ENCODE measurements at places on chromosomes 1 and 21. TPM values are rescaled to one million over a fixed set of nuclear protein-coding genes. Genes with fewer than 3 reads are reported as not detected.
A peak's percentile ranks its signal among the peaks of the same experiment; 100 is the strongest.

FCRL6 gene
- total RNA-seq, result not detected

SLC22A15 gene
- total RNA-seq, result 4.7 TPM

MEF2D gene
- 7.0 TPM for total RNA-seq

CD34 gene
- 0.44 TPM for total RNA-seq

AVPR1B gene
- not detected for total RNA-seq

LORICRIN gene
- total RNA-seq, result not detected

OR2T2 gene
- not detected for total RNA-seq

SLC45A1 gene
- total RNA-seq, result 2.5 TPM

OR2L2 gene
- not detected for total RNA-seq

LCE1F gene
- total RNA-seq, result not detected

HNRNPCL4 gene
- total RNA-seq, result not detected

- DNase-seq, result no peak
Measured at GRCh38 chr1:53893999-53894636, at the start of gene DIO1. DIO1 (plus strand) TSS chr1:53894187; CDS start chr1:53894211, 24 bp downstream.

DNA sequence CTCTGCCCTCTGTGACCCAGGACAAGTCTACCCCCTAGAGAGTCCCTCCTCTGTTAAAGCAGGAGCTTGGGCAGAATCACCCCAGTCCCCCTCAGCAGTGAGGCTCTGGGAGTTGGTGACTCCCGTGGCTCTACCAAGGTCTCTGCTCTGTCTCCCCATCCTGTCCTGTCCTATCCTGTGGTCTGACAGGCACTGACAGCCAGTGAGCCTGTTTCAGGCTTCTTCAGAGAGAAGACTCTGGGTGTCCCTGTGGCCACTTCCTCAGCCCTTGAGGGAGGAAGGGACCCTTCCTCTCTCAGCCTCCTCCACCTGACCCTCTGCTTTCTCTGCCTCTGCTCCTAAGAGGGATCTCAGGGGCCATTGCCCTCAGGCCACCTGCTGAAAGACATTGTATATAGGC lies 148.7 kb downstream of the FCRL5 start:
- no peak for DNase-seq

DNA sequence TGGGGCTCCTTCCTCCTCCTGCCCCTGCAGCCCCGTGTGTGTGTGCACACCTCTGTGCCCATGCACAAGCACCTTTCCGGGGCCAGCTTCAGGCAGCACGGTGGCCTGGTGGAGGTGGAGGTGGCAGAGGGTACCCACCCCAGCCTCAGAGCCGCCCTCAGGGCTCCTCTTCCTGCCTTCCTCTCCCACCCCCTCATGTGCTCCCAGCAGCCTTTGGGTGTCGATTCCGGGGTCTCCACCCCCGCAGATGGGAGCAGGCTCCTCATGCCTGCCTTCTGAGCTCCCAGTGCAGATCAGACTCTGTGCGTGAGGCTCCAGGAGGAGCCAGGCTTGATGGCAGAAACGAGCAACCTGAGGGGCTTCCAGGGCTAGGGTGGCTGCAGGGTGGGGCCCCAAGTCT lies 29.2 kb upstream of the PLCH2 start:
- DNase-seq, result no peak

- no peak for DNase-seq
Measured at GRCh38 chr1:82062206-82062605, 261.5 kb downstream of the ADGRL2 start.

DNA sequence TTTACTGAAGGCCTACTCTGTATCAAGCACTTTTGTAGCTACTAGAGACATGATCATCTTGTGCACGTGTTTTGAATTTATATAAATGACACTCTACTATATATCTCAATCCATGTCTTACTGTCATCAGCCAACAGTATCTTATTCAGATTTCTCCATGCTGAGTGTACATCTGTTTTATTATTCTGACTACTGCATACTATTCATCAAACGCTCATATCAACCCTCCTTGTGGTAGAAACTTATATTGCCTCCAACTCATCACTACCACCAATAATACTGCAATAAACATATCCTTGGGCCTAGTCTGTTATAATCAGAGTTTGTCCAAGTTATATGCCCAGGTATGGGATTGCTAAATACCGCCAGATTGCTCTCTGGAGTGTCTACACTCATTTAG lies 81.6 kb upstream of the IRF2BP2 start:
- peak; percentile 18 for DNase-seq

DNA sequence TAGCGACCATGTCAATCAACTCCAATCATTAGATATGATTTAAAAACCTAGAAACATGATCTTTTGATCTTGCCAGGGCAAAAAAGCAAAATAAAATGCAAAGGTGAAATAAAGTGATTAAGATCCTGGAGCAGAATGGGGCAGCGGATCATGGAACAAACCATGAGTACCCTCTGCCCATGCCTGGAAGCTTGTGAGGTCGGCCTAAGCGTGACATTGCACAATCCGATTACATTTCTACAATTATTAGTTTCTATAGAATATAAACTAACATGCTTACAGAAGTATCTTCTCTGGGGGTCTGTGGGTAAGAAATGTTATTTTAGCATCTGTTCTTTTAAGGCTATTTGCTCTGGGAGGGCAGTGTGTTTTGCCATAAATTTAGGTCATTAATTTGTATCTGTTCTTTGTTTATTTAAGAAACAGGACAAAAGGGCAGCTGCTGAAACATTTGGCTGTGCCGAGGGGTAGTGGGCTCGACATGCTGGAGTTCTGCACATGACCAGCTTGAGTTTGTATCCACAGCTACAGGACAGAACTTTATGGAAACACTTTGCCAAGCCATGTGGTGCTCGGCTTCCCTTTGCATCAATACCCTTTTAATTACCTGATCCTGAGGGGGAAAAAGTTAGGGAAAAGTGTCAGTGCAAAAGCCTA lies 55.9 kb downstream of the ZBTB18 start:
- DNase-seq, result no peak

GRCh38 chr1:7491109-7491817 lies 279.8 kb upstream of the VAMP3 start:
- DNase-seq, result no peak

- DNase-seq, result no peak
Measured at GRCh38 chr1:203968761-203969160, 104.2 kb upstream of the SOX13 start.

- DNase-seq, result no peak
Measured at GRCh38 chr1:229913489-229913888, 153.5 kb upstream of the GALNT2 start.

- no peak for DNase-seq
Measured at GRCh38 chr1:204385727-204386126, 25.9 kb downstream of the PPP1R15B start.

DNA sequence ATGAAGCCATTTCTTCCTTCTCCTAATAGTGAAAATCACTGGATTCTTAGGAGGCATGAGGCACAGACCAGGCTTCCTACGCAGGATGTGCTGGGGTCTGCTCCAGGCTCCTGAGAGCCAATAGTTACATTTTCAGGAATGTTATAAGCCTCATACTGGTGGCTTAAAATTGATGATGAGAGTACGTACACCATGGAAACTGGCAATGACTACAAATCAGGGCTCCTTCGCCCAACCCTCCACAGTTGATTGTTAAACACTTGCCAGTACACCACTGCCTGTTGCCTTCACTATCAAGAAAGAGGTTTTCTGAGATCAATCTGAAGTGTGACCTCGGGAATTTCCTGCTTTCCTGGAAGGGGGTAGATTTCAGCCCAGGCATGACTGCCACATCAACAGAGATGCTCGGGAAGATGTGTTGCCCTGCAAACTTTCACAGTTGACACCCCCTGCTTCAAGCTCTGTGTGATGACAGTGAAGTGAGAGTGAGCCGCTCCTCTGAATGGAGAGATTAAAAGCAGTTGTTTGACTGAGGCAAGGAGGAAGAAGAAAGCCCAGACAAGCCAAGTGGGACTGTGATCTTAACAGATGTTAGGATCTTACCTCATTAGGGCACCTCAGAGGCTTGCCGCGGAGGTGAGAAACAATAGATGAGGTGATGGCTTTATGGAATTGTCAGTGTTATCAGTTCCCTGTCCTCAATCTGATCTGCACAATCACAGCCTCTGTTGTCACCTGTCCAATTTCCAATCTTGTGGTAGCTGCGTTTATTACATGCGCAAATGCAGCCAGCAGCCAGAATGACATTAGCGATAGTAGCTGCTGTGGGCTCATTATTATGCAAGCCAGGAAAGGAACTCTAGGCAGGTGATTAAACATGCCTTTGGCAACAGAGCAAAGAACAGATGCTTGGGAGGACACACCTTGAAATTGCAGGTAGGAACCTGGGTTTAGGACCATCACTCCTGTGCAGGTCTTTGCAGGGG lies 277.3 kb downstream of the KAZN start:
- no peak for DNase-seq

- DNase-seq, result no peak
Measured at GRCh38 chr1:43402089-43402865, 12.6 kb downstream of the SZT2 start.

DNA sequence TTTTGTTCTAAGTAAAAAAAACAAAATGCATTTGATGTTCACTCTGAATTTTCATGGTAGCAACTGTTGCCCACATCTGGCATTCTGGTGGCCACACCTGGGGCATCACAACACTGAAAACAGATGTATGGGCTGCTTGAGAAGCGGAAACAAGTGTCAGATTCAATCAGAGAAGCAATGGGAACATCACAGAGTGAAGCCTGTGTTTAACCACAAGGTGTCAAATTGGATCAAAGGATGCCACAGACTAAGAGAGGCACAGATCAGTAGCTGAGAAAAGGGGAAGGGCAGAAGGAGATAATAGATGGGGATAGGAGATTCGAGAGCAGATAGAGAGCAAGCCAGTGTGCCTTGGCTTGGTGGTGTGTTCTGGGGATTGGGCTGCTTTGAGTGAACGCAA lies 49.8 kb upstream of the MTF2 start:
- no peak for DNase-seq

GRCh38 chr1:90779573-90779972 lies 62.5 kb upstream of the BARHL2 start:
- no peak for DNase-seq

DNA sequence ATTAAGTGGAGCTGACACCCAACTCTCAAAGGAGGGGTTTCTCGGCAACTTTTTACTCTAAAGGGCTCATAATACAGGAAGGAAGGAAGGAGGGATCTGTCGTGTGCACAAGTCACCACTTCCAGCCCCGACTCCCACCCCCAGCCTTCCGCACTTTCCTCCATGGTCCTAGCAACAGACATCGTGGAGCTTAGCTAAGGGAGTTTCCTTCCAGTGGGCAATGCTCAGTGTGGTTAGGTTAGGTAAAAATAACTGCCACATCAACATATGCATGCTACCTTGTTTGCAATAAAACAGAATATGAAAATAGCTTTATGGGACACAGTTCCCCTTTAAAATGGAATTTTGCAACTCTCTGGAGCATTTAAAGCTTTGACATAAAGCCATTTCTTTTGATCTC lies 35.2 kb downstream of the KANK4 start:
- no peak for DNase-seq

DNA sequence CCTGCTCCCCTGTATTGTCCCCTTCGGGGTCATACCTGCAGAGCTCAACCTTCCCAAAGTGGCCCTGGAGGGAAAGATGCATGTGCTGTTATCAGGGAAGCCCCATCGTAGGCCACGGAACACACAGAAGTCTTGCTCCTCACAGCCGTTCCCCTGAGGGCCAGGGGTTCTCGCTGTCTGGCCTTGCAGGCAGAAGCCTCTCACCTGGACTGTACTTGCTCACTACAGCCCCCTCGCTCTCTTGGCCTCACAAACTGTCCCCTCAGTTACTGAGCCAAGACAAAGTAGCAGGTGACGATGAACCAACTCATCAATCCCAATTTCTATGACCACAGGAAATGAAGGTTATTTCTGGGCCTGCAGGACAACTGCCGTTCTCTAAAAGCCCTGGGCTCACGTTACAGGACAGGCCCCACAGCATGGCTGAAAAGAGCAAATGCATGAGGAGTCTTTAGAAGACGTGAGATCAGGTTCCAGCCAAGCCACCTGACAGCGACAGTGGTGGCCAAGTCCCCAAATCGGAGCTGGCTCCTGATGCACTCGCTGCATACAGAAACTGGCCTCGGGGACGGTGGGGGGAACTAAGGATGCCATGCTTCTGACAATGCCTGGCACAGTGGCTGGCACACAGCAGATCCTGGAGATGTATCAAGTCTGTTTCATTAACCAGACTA lies 95.0 kb downstream of the RAVER2 start:
- no peak for DNase-seq

DNA sequence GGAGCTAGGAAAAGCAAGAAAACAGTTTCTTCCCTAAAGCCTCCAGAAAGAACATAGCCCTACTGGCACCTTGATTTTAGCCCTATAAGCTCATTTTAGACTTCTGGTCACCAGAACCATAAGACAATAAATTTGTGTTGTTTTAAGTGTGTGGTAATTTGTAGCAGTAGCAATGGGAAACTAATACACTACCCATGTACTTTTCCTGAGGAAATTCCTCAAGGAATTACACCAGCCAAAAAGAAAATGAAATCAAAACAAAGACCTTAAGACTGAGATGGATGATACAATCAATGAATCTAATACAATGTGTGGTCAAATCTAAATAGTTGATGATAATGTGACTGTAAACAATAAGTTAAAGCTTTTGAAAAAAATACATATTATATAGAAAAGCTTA lies 11.8 kb downstream of the VAMP4 start:
- DNase-seq, result no peak

DNA sequence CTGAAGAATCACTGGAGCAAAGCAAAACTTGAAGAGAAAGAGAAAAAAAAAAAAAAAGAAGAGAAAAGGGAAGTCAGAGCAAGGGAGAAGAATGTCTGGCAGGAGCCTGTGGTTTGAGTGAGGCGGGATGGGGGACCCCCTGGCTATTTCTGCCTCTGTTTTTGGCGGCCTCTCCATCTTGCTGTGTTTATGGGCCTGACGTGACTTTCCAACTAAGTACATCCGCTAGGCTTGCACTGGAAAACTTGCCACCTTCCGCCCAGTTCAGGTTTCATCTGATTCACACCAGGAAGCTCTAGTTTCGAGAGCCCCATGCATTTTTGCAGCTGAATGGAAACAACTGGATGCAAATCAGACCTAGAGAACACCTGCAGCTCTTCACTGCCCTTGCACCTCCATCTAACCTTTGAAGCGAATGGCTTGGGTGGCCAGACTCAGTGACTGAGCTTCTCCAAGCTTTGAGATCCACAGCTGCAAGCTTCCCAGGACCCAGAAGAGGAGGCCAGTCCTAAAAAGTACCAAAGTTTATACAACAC lies 28.0 kb downstream of the TBX15 start:
- DNase-seq, result peak; percentile 16

GRCh38 chr1:63454269-63454668 lies 68.8 kb downstream of the ITGB3BP start:
- no peak for DNase-seq

DNA sequence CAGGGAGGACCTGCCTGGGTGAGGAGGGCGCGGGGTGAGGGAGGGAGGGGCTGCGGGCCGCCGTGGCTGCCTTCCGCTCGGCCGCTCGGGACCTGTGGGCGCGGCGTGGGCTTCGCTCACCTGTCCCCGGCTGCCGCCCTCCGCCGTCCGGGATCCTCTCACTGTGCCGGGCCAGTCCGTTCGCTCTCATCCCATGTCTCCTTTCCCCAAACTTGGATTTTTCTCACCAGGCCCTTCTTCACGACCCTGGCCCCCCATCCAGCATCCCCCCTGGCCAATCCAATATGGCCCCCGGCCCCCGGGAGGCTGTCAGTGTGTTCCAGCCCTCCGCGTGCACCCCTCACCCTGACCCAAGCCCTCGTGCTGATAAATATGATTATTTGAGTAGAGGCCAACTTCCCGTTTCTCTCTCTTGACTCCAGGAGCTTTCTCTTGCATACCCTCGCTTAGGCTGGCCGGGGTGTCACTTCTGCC lies 362 bp downstream of the ZBTB48 start:
- DNase-seq, result no peak

GRCh38 chr1:36352910-36353878 lies 29.7 kb upstream of the EVA1B start:
- peak; percentile 69 for DNase-seq

- no peak for DNase-seq
Measured at GRCh38 chr1:6002714-6003501, 10.7 kb upstream of the NPHP4 start.
